ENCODE measurements at places on chromosomes 1 and 21.
A peak's percentile ranks its signal among the peaks of the same experiment; 100 is the strongest.

GRCh38 chr1:228511546-228512445 is 24.6 kb downstream of the RNF187 start:
- DNase-seq, result peak; percentile 45

GRCh38 chr1:214678386-214678785 is 75.4 kb downstream of the CENPF start:
- DNase-seq, result no peak

- DNase-seq, result peak; percentile 87
Observed at GRCh38 chr1:152034654-152035538, 1.9 kb downstream of the S100A11 start.

GRCh38 chr1:30005972-30006619 is 717.3 kb downstream of the MATN1 start:
- DNase-seq, result no peak

- no peak for DNase-seq
Observed at GRCh38 chr1:66739401-66740157, 12.7 kb upstream of the DYNLT5 start.

- DNase-seq, result no peak
Observed at GRCh38 chr1:109531380-109531779, 8.3 kb upstream of the GPR61 start.

DNA sequence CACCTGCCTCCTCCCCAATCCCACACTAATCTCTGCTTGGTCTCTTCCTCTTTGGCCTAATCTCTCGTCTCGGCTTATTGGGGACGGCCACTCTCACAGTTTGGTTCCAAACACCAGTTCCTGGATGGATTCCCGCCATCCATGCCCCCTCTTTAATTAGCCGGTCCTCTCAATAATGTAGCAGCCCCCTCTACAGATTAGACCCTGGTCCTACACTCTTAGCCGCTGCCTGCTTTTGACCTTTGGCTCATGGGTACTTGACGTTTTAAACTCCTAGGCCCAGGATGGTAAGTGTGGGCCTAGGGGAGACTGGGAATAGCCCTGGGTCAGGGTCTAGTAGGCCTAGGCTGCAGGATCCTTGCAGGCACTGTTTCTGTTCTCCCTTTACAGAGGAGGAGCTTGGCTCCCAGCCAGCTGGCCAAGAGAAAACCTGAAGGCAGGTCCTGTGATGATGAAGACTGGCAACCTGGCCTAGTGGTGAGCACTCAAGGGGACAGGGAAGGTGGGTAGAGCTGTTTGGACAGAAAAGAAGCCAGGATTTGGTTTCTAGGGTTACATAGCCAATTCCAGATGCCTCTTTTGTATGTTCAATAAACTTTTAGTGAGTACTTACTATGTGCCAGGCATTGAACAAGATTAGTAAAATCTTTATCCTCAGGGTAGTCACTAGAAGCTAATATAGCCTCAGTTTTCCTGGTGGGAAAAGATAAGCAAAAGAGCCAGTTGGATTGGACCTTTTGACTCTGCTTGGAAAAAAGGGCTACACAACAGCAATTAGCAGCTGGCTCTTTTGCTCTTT is 758 bp downstream of the RAD54L start:
- DNase-seq, result peak; percentile 64

GRCh38 chr1:168480997-168481396 is 62.8 kb downstream of the XCL2 start:
- no peak for DNase-seq

GRCh38 chr1:239421811-239422210 is 35.4 kb downstream of the CHRM3 start:
- no peak for DNase-seq

GRCh38 chr1:177302357-177303044 is 131.7 kb downstream of the BRINP2 start:
- no peak for DNase-seq

- DNase-seq, result no peak
Observed at GRCh38 chr21:35635261-35635660, 425.1 kb downstream of the SETD4 start.

GRCh38 chr1:235831148-235831547 is 35.6 kb downstream of the LYST start:
- no peak for DNase-seq

GRCh38 chr21:32492376-32492775 is 79.9 kb downstream of the EVA1C start:
- DNase-seq, result no peak

DNA sequence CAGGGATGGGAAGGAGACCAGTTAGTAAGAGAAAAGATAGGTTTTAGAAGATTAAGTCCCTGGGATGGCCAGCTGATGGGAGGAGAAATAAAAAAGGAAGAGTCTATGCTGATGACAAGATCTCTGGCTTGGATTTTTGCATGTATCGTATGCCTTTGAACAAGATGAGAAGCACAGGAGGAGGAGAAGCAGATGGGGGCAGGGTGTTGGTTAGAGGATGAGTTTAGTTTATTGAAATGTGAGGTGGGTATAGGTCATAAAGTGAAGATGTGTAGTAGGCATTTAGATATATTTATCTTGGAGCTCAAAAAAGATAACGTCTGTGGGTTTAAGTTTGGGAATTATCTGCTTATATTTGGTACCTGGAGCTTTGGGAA is 1.4 kb downstream of the TIPRL start:
- DNase-seq, result no peak

GRCh38 chr21:24844671-24845070 is 762.6 kb downstream of the MRPL39 start:
- no peak for DNase-seq

DNA sequence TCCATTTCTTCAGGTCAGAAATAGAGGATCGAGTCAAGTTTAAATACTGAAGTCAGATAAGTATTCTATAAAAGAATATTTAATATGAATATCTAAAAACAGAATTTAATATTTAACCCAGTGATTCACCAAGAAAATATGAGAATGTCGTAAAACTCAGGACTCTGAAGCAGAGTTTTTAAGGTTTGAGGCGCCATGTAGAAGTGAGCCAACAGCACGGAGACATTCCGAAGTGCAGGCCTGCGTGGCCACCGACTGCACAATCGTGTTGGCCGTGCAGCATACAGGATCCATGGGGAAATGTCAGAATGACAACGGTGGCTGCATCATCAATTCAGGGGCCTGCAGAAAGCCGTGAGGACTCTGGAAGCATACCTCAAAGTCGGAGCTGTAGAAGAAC is 23.4 kb downstream of the MRAP start:
- no peak for DNase-seq

DNA sequence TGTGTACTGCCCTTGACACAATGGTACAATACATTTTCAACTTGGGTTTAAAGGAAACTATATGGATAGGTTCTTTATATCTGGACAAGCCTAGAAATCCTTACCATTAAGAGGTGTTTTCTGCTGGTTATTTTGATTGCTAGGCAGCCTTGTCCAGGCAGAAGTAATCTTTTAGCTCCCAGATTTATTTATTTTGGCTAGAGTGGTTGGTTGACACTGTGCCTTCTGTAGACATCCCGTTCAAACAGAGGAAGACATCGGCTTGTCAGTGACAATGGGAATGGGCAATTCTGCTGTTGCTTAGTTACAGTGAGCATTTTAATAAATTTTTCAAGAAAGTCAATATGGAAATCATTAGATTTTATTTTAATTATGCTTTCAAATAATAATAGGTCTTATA is 138.8 kb downstream of the VPS13D start:
- DNase-seq, result no peak

GRCh38 chr1:21837476-21837875 is 25.4 kb downstream of the LDLRAD2 start:
- DNase-seq, result no peak

- DNase-seq, result no peak
Observed at GRCh38 chr1:29162476-29163138, 19.1 kb downstream of the SRSF4 start.

DNA sequence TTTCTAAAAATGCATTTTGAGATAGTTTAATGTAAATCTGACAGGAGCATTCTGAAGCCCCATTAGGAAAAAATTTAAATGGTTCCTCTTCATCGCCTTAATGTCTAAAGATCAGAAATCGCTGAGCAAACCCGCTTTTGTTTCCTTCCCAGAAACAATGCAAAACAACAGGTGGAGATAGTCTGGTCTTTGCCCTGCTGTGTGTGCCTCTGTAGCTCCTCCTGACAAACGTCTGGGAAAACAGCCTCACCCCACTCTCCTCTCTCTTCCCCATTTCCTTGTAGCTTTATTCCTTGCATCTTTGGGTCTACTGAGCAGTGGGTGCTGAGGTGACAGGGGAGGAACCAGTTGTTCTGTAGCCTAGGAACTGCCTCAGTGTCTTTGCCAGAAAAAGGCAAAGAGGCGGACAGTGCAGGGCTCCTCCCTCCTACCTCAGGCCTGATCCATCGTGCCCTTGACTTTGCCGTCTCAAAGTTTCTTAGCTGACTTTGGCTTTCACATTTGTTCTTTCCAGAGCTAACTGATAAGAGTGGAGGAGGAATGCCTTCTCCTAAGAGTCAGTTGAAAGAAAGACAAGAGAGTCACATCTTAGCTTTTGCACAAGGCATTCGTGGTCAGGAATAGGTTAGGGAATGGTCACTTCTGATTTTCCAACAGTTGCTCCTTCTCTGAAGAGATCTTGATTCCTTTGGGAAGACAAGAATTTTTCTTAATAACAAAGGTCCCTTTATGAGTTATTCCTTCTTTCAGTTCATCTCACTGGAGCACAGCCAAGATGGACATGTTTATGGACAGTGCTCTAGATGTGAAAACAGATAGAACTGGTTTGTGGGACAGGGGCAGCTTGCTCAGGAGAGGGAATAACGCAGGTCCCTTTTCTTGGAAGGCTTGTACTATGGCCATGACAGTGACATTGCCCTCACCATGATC is 24.9 kb downstream of the SYT11 start:
- DNase-seq, result no peak

- no peak for DNase-seq
Observed at GRCh38 chr1:84504580-84505492, 1.4 kb upstream of the SPATA1 start.

GRCh38 chr1:30305061-30305460 is 418.3 kb downstream of the MATN1 start:
- DNase-seq, result no peak

GRCh38 chr1:167957710-167958109 is 20.8 kb upstream of the MPC2 start:
- no peak for DNase-seq

DNA sequence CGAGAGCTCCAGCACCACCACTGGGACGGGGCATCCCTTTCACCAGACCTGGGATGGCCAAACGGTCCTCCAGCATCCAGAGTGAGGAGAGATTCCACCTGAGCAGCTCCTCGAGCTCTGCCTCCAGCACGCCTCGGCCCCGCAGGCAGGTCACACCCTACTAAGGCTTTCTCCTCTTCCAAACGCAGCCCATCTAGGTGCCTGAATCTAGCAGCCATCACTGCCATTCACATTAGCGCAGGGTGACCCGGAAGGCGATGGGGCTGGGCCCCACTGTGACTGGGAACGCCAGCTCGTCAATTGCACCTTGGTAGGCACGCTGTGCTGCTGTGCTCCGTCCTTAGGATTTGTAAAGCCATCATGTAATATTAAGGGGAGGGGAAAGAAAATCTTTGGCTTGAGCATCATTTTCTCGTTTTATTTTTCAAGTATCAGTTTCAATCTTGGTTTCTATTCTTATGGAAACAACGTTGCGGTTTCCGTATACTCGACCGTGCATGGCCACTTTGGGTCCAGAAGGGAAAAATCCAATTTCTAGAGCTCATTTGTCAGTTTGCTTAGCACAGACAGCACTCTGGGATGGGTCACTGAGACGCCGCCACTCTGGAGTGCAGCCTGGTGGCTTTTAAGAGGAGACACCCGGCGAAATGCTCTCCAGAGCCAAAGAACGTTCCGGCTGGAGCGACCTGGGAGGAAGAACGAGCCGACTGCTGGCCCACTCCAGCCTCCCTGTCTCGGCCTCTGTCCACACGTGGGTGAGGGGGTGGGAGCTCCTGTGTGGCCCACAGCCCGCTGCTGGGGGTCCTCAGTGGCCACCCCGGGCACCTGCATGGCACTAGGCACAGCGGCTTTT is 173.6 kb downstream of the PRDM16 start:
- DNase-seq, result no peak

- DNase-seq, result no peak
Observed at GRCh38 chr1:214135886-214136285, 145.1 kb upstream of the SMYD2 start.

- no peak for DNase-seq
Observed at GRCh38 chr1:155321639-155322503, 1.2 kb downstream of the RUSC1 start.

DNA sequence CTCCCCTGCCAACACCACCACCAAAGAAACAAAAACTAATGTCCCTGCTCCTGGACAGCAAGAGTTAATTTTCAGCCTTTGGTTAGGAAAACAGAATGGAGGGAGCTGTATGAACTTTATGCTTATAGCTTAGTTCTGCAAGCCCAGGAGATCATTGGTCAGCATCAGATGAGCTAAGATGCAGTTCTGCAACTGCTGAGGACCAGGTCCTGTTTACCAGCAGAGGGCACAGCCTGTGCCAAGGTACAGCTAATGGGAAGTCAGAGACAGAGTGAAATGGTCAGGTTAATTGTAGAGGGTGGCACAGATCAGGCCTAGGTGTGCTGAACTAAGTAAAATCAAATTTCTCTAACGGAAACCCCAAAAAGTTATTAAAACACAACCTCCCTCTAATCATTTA is 161.3 kb downstream of the ROR1 start:
- DNase-seq, result no peak

DNA sequence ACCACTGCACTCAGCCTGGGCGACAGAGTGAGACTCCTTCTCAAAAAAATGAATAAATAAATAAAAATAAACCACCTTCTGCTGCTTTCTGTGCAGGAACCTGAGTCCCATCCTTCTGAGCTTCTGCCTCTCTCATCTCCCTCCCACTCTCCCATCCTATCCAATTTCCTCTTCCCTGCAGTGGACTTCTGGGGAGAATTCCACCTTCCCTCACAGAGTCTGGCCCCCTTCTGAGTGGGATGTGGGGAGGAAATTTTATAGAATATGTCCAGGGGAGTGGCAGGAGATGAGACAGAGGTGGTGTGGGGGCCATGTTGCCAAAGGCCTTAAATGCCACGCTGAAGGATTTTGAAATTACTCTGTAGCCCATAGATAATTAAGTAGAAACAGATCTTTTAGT is 5.4 kb upstream of the EFNA1 start:
- no peak for DNase-seq

- DNase-seq, result no peak
Observed at GRCh38 chr1:12774801-12775345, 1.3 kb downstream of the PRAMEF12 start.

DNA sequence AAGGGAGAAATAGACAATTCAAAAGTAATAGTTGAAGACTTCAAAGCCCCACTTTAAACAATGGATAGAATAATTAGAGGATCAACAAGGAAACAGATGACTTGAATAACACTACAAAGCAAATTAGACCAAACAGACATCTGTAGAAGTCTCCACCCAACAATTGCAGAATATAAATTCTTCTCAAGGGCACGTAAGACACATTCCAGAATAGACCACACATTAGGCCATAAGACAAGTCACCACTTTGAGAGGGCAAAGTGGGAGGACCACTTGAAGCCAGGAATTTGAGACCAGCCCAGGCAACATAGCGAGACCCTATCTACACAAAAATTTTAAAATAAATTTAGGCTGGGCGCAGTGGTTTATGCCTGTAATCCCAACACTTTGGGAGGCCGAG is 20.5 kb upstream of the RNF186 start:
- no peak for DNase-seq

- no peak for DNase-seq
Observed at GRCh38 chr1:51709951-51710350, 93.1 kb downstream of the OSBPL9 start.

GRCh38 chr1:112904071-112904830 is 51.7 kb downstream of the SLC16A1 start:
- DNase-seq, result peak; percentile 81

- DNase-seq, result no peak
Observed at GRCh38 chr1:9243066-9243739, 8.6 kb downstream of the H6PD start.

GRCh38 chr1:66371233-66372005 is 162.5 kb upstream of the SGIP1 start:
- no peak for DNase-seq

Data from activated effector memory CD4-positive, alpha-beta T cell treated with anti-CD3 and anti-CD28 coated beads, Interleukin-2, amount 50 U/mL, for 16 hours (primary cell).